RWPE2 (cell line): ENCODE measurements at places on chromosomes 5 and 9.

DNA sequence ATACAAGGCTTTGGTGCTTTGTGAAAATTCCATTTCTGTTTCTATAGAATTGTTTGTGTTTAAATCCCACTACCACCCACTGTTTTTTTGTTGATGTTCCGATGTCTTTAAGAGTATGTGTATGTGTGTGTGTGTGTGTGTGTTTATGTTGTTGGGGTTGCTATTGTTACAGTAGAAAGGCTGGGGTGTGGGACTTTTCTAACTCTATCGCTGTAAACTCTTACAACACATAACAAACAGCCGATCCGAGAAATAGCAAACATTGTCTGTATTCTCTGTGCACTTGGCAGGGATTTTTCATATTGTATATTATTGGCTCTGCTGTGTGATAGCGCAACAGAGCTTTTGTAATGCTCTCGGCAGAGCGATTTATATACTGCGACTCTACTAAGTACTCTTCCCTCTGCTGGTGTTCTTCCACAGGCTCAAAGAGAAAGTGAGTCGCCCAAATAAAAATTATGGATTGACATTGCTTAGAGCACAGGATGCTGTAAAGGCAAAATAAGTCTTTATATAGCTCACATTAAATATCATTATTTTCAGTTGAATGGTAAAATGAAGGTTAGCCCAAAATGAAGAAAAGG lies 492.2 kb upstream of the ARRDC3 start:
- DNase-seq: no peak

- DNase-seq: no peak
Observed at GRCh38 chr5:88279584-88279983, 10.9 kb upstream of the TMEM161B start.

DNA sequence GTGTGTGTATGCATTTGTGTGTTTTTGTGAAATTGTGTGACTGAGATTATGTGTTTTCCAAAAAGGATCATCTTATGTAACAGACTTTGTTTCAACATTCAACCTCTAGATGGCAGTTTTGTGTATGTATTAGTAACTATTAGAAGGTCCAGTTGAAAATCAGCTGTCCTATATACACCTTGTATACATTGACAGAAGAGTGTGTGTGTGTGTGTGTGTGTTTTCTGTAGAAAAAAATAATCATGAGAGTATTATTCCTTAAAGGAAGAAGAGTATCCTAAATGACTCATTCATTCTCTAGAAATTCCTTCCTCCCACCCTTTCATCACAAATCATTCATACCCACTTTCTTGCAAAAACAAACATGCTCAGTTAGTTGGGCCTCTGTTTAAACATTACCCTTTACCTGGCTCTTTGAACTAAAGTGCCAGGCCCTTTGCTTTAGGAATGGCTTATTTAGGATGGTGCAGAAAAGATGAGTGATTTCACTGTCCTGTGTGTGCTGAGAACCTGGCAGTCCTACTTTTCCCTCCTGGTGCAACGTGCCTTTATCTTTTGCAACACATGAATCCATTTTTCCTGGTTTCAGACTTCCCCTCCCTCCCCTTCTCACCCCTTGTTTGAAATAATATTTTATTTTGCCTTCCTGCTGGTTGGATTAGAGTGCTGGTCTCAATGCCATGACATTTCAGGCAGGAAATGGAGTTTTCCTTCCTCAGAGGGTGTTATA lies 152.2 kb downstream of the ARHGAP26 start:
- no peak for DNase-seq

DNA sequence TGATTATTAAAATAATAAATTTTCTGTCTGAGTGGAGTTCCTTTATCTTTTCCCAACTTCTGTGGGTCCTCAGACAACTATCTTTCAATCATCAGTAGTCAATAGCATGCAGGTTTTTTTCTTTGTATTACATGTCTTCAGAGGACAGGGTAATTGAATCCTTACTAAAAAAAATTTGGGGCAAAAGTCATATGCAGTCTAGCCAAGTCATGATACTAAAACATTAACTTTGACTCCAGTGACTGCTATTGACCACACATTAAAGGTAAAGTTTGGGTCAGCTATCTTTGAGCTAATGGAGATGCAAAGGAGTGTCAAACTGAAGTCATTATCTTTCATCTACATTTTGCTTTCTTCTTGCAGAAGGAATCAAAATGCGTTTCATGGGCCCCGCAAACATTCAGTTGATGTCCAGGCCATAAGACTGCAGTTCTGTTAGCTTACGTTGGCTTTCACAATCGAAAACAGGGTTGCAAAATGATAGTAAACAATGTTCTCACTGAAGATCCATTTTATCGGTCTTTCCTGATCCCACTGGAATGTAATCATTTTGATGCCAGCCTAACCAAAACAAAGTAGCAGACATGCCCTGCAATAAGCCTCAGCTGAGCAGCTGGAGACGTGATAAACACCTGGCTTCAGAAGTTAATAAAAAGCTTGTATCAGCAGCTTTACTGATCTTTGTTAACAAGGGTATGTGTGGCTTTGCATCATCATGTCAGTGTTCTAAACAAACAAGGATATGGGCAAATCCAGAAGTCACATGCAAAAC lies 186.1 kb upstream of the PRLR start:
- no peak for DNase-seq

DNA sequence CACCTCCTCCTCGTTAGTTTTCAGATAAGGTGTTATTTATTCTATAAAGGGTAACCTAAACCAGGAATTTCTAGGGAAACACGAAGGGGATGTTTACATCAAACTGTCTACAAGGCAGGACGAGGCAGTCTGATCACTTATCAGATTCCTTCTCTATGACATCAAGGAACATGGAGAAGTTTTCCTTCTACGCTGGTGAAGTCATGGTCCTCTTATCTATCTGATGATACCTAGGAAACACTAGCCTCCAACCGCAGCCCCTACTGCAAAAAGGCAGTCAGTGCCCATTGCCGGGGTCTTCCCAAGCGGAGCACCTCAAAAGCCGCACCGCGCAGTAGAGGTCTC lies 1.5 kb downstream of the MPDZ start:
- DNase-seq: no peak

DNA sequence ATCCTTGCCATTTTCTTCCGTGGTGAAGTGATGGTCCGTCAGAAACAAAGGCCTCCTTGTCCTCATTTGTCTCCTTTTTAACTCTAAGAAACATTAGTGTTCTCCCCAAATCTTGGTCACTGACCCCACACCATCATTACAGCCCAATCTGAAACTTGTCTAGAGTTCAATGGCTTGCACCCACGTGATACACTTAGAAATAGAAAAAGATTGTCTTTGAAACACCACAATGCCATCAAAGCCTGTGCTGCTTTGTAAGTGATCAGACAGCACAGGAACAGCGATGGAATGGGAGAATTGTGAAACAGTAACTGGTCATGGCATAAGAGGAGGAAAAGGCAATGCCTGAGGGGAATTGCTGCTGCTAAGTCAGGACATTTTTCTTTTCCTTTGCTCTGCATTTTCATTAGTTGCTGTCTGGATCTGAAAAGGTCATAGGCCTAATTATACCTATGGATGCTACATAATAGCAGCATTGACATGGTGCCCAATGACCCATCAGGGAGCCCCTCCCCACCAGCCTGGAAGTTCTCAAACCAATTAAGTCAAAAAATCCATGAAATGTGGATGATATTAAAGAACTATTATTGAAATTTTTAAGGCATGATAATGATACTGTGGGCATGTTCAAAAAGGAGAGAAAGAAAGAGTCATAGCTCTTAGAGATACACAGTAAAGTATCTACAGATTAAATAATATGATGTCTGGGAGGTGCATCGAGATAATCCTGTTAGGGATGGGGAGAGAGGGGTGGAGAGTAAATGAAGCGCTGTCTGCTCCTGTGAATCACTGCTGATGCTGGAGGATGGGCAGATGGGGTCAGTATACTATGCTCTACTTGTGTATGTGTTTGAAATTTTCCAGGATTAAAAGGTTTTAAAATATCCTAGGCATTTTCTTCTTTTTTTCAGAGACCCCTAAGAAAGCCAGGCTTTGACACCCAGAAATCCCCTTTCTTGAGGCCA lies 83.6 kb downstream of the ENC1 start:
- DNase-seq: no peak

DNA sequence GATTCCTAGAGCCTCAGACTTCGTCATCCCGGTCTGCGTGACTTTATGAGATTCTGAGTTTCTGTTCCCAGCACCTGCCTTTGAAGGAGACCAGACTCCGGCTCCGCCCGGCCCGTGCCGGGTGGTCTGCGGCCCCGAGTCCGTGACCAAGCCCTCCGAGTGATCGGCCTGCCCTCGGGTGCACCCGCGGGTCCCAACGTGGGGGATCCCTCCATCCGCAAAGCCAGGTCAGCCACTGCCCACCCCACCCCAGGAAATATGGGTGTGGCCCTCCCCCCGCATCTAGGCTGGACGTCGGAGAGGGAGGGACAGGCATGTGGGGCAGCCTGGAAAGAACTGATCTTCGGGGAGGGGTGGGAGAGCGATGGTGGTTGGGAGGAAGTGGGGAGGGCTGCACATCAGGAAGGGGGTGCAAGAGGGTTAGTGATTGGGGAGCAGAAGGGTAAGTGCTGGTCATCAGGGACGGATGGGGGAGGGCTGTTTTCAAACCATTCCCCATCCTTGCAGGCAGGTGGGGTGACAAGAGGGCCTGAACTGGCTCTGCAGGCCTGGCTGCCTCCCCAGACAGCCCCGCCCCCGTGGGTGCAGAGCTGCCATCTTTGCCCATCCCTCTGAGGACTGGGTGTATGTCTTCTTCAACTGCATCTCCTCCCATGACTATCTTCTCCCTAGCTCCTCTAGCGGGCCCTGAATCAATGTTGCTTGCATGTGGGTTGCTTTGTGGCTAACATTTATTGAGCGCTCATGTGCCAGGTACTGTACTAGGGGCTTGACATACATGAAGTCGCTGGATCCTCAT lies 747 bp downstream of the LRSAM1 start:
- DNase-seq: no peak

DNA sequence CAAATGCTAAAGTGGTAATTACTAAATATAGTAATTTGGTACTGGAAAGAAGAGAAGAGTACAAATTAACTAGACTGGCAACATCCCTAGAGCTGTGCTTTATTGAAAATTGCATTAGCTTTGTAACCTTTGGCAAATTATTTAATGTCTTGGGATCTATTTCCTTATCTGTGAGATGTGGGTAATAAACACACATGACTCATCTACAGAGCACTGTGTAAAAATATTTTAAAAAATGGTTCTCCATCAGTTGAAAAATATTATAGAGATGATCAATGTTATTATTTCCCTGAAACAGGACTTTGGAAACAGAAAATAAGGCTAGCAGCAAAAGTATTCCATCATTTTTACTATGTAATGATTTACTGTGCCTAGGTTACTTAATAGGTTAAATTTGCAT lies 1698.8 kb upstream of the CDH9 start:
- DNase-seq: no peak

DNA sequence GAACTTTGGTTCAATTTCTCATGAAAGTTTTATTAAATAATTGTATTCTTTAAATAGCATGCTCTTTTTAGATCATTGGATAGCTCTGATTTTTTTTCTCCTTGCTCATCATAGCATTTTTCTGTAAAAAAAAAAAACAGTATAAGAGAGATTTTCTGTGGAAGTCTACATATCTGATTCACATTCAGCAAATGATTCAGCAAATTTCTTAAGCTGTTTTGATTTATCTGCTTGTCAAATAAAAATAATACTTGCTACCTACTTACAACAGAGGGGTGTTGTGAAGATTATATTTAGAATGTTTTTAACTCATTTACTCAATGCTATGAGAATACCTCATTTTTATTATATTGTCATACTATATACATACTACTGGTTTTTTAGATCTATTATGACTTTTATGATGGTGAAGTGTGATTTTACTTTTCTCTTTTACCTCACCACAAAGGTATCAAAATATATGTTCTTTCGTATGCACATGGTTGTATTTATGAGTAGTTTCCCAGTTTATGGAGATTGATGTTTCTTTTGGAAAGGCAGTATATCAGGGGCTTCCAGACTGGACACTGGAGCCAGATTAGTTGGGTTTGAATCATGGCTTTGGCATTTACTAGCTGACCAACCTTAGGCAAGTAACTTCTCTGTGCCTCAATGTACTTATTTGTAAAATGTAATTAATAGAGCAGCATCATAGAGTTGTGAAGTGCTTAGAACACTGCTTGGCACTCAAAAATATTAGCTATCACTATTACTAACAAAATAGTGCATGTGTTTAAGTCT lies 25.5 kb downstream of the TNPO1 start:
- no peak for DNase-seq

DNA sequence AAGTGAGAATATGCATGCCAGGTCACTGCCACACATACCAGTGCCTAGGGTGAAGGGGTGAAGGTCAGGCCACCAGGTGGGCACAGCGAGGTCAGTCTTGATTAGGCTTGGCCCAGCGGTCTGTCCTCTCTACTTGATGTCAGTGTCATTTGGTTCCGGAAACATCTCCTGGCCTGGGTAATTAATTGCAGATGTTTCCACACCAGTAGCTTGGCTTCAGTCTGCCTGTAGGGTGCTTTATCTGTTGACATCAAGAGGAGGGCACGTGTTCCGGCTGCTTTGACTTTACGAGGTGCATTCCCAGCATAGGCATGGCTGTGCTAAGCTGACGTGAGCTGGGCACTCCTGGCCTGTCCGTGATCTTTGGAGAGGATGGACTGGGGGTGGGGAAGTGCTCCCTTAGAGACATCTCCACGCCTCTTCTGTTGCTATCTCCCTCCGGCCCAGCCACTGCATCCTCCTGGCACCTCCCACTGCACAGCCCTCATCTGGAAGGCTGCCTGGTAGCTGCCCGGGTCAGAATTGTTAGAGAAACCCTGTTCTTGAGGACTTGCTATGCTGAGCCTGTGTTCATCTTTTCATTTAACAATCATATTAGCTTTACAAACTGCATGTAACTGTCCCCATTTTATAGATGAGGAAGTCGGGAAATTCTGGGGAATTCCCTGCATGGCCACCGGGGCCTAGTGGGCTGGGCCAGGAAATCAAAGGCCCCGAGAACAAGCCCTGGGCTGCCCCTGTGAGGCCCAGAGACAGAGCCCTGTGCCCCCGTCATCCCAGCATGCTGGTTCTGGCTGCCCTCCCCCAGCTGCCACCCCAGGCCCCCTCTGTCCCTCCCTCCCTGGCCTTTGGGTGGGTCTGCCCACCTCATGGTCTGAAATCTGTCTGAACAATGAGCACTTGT lies 29.1 kb downstream of the JADE2 start:
- DNase-seq: no peak

- DNase-seq: no peak
Observed at GRCh38 chr9:15155826-15156225, 151.2 kb downstream of the TTC39B start.

DNA sequence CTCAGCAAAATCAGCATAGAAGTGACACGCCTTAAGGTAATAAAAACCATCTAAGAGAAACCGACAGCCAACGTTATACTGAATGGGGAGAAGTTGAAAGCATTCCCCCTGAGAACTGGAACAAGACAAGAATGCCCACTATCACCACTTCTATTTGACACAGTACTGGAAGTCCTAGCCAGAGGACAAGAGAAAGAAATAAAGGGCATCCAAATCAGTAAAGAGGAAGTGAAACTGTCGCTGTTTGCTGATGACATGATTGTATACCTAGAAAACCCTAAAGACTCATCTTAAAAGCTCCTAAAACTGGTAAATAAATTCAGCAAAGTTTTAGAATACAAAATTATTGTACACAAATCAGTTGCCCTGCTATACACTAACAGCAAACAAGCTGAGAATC lies 393.3 kb downstream of the KIF4B start:
- no peak for DNase-seq

- DNase-seq: no peak
Observed at GRCh38 chr5:911601-912000, 18.9 kb downstream of the TRIP13 start.

- DNase-seq: no peak
Observed at GRCh38 chr9:83714329-83714728, 6.6 kb upstream of the UBQLN1 start.
